Subcutaneous adipose tissue (tissue), 4 donors: ENCODE measurements at places on chromosomes 3 and 15. TPM values are rescaled to one million over a fixed set of nuclear protein-coding genes. Genes with fewer than 3 reads are reported as not detected.

UPK1B gene
- not detected for total RNA-seq

HDC gene
- total RNA-seq, result not detected

GABRR3 gene
- total RNA-seq, result not detected

FAN1 gene
- total RNA-seq, result 14.2 TPM

MASP1 gene
- total RNA-seq, result 11.7 TPM

CAV3 gene
- not detected for total RNA-seq

CLRN1 gene
- not detected for total RNA-seq

GDPGP1 gene
- 2.6 TPM for total RNA-seq

TMCC1 gene
- total RNA-seq, result 27.2 TPM

GREM1 gene
- total RNA-seq, result not detected

NDN gene
- 136 TPM for total RNA-seq

MUC20 gene
- total RNA-seq, result 2.3 TPM

SLC22A13 gene
- not detected for total RNA-seq

CYP11A1 gene
- total RNA-seq, result 1.6 TPM

PPP4R2 gene
- total RNA-seq, result 42.5 TPM

VWA5B2 gene
- not detected for total RNA-seq

ARGFX gene
- total RNA-seq, result not detected

TMOD3 gene
- 37.3 TPM for total RNA-seq

CHRD gene
- total RNA-seq, result 11.7 TPM

HEG1 gene
- 29.1 TPM for total RNA-seq

MNS1 gene
- 0.49 TPM for total RNA-seq

SH3GL3 gene
- total RNA-seq, result not detected

CLASP2 gene
- total RNA-seq, result 49.5 TPM

CIDEC gene
- total RNA-seq, result 1,480 TPM

C3orf80 gene
- total RNA-seq, result not detected

INKA1 gene
- total RNA-seq, result 4.0 TPM

GOLGA6B gene
- not detected for total RNA-seq

LRTM1 gene
- total RNA-seq, result not detected
